ENCODE measurements at places on chromosomes 2 and 18.

GRCh38 chr2:127161176-127162136 is 54.5 kb upstream of the BIN1 start:
- DNase-seq, result no peak

DNA sequence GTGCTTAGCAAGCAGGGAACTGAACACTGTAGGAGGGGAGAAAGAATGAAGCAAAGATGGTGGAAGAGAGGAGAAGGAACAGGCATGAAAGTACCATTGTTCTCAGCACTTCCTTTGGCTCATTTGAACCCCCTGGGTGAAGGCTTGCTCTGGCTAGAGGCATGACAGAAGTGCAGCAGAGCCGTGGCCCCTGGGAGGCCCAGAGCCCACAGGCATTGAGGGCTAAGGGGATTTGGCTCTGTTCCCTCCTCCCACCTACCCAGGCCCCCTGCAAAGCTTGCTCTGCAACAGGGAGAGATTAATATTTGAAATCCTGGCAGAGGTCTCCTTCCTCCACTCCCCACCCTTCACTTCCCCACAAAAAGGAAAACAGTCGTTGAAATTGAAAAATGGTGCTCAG is 262.6 kb downstream of the CELF4 start:
- DNase-seq, result no peak

DNA sequence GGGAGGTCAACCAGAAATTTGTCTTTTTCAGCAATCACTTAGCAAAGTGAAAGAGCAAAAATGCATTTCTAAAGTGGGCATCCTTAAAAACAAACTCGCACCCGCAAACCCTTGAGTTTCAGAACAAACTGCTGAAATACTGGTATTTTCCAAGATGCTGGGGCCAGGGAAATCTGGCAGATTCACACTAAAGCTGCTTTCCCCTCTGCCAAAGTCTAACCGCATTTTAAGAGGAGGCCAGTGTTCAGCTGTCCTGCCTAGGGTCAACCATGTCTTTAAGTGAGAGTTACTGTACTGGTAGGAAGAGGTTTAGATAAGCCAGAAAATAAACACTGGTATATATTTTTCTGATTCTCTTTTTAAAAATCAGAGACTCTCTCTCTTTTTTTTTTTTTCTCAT is 55.9 kb downstream of the ACVR1 start:
- no peak for DNase-seq

- DNase-seq, result no peak
Measured at GRCh38 chr2:101002562-101003277, 631 bp downstream of the RPL31 start.

GRCh38 chr2:124254621-124255020 is 229.5 kb downstream of the CNTNAP5 start:
- no peak for DNase-seq

DNA sequence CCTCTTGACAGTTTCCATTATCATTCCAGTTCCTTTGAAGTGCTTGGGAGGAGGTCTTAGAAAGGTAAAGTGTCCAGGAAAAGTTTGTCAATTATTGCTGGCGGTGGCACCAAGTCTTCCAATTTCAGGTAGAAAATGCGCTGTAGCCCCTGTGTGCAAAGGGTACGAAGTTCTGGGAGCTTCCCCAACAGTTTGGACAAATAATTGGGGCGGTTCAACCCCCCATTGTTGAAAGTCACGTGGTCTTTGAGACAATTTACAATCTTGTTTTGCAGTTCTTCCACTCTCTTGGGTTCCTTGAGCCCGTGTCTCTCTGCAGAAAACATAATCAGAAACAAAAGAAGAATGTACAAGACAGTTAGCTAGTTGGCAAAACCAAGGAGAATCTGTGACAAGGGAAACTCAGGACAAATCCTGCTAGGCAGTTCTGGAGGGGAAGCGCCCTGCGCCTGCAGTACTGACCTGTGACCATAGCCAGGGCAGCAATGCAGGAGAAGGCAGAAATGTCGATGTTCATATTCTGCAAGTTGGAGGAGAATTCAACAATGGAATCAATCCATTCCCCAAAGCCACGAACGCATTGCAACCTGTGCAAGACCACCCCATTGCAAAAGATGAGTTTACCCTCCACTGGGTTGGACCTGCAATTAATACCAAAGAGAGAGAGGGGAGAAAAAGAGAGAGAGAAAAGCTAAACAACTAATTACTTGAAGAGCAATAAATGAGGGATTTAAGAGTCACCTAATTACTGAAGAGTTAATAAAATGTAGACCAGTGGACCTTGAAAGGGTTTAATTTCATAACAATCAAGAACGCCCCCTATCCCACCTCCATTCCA is 6.6 kb downstream of the NR4A2 start:
- DNase-seq, result no peak

- peak; percentile 60 for DNase-seq
Measured at GRCh38 chr2:203650860-203651613, 55.4 kb upstream of the CD28 start.

DNA sequence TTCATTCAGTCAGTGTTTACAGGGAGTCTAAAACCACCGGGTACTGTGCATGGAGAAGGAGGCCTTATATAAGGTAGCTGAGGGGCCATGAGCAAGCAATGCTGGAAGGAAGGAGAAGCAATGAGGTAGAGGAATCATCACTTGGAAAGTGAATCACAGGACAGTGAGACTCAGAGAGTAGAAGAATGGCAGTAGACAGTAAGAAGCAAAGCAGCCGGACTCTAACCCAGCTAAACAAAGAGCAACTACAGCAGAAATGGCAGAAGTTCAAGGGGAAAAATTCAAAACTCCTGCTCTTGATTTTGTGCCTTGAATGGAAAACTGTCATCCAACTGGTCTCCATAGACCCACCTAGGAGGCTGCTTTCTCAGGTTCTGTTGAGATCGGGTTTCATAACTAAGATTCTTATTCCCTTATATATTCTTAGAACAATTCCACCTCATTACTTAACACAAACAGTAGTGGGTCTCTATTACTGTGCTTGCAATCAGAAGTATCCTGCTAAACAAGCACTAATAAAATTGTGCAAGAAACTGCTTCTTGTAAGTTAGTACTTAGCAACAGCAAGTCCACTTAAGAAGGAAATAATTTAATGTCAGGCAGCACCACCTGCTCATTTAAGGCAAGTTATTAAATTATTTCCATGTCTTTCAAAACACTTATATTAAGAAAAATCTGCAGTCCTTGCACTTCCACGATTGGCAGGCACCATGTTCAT is 68.0 kb downstream of the RBMS1 start:
- no peak for DNase-seq

GRCh38 chr2:195656161-195656858 is 716 bp upstream of the SLC39A10 start:
- DNase-seq, result no peak

DNA sequence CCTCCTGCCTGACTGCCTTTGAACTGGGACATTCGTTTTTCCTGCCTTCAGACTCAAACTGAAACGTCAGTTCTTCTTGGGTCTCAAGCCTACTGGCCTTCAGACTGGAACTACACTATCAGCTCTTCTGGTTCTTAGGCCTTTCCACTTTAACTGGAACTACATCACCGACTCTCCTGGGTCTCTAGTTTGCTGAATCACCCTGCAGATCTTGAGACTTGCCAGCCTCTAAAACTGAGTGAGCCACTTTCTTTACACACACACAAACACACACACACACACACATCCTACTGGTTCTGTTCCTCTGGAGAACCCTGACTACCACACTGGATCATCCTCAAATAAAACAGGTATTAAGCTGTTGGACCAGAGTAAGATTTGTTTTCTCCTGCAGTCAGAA is 46.7 kb upstream of the ATL2 start:
- DNase-seq, result no peak

DNA sequence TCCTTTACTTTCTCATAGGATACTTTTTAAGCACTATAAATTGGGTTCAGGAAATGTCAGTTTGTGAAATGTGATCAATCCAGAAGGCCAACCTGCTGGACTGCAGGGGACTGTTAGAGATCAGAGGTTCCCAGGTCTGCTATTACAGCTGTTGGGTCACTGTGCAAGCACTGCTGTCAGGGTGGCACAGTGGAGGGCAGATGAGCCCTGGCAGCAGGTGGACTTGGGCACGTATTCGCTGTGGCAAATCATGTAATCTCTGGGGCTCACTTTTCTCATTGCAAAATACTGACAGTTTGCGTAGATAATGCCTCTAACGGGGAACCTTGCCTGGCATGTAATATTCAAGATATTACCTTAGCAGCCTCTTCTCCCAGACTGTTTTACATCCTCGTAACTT is 18.1 kb downstream of the RAB31 start:
- DNase-seq, result no peak

- no peak for DNase-seq
Measured at GRCh38 chr2:80303006-80303908, 1.3 kb downstream of the LRRTM1 start.

DNA sequence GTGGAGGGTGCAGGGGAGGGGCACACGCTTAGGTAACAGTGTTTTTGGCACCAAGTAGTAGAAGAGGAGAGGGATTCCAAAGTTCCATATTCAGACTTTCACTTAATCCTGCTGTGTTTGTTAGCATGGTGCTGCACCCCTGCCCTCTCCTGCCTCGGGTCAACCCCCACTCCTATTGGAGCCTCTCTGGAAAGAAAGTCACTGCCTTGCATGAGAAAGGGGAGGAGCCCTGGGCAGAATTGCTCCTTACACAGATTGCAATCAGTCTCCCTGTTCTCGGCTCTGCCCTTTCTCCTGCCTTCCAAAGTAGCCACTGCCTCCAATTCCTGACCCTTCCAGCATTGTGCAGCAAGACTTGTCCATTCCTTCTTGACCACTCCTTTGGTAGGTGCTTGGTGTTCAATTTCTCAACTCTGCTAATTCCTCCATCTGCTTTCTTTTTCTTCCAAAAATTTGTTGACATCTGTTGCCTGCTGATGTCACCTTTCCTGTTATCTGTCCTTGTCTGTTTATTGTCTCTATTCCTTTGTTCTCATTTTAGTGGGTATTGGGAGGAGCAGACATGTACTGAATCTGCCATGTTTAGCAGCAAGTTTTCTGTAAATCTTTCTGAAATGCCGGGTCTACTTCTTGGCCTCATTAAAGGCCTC is 225.4 kb downstream of the LOXHD1 start:
- DNase-seq, result no peak

DNA sequence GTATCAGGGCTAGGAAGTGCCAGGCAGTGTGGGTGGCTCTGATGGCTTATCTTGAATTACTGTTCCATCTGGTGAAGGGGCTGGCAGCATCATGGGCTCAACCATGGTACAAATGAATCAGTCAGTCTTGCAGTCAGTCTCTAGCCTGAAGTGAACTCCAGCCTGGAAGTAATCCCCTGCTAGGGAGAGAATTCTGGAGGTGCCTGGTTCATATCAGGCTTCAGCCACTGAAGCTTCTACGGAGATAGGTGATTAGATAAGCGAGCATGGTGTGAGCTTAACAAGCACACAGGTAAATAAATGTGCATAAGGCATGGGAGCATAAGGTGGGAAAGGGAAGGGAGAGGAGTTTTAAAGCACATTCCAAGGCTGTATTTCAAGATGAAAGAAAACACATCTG is 541.7 kb downstream of the MBD2 start:
- DNase-seq, result no peak

DNA sequence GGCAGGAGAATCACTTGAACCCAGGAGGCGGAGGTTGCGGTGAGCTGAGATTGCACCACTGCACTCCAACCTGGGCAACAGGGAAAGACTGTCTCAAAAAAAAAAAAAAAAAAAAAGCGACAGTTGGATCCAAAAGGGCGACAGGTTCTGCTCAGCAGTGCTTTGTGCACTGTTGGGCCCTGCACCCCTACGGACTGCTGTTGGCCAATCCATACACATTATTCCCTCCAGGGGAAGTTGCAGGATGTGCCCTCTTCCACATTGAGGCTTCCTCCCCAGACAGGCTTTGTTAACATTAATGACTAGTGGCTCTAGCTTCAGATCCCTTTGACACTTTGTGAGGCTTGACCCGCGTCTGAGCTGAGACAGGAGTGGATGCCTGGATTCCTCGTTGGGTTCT is 9.4 kb downstream of the NT5DC4 start:
- DNase-seq, result no peak

GRCh38 chr2:227029426-227030105 is 134.4 kb downstream of the COL4A4 start:
- no peak for DNase-seq

DNA sequence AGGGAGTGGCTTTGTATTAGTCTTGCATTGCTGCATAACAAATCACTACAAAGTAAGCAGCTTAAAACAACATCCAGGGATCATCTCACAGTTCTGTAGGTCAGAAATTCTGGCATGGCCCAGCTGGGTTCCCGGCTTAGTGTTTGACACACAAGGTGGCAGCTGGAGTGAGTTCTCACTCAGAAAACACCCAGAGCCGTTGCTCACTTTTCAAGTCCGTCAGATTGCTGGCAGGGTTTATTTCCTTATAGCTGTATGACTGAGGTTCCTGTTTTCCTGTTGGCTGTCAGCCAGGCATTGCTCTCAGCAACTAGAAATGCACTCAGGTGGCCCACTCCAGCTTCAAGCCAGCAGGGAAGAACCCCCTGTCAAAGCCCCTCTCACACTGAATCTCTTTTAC is 324.1 kb downstream of the CCDC178 start:
- DNase-seq, result peak; percentile 27

GRCh38 chr2:54667726-54668650 is 55.5 kb upstream of the EML6 start:
- DNase-seq, result no peak

- no peak for DNase-seq
Measured at GRCh38 chr2:11342551-11343367, 1.7 kb downstream of the ROCK2 start.

DNA sequence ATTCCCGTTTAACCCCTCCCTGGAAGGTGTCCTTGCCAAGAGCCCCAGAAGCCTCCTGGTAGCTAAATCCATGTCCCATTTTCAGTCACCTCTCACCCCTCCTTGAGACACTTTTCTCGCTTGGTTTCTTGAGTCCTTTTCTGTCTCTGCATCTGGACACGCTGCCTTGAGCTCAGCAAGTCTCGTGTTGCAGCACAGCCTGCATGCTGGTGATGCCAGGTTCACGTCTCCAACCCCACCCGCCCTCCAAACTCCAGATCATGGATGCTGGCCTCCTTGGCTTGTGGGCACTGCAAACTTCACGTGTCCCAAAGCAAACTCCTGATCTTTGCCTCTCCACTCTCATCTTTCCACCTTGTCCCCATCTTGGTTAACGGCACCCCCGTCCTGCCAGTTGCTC is 39.3 kb downstream of the CENPO start:
- DNase-seq, result no peak

DNA sequence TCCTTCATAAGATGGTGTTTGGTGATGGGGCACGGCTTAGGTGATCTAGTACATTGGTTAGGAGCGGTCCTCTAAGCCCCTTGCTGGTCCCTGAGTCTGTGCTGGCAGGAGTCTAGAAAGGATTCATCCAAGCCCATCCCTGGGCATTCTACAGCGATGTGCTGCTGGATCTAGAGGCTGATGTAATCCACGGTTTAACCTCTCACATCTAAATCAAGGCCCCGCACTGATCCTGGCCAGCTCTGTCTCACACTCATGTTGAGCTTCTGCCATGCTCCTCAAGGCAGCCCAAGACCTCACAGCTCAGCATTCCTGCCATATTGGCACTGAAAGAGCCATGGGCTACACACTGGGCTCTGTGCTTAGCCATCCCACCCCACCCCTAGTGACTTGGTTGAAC is 664.8 kb downstream of the STK39 start:
- DNase-seq, result no peak

- DNase-seq, result no peak
Measured at GRCh38 chr2:7492719-7493118, 575.5 kb downstream of the RNF144A start.

- DNase-seq, result no peak
Measured at GRCh38 chr2:72128843-72129227, 18.8 kb downstream of the CYP26B1 start.
